ENCODE measurements at places on chromosomes 7 and 10.

DNA sequence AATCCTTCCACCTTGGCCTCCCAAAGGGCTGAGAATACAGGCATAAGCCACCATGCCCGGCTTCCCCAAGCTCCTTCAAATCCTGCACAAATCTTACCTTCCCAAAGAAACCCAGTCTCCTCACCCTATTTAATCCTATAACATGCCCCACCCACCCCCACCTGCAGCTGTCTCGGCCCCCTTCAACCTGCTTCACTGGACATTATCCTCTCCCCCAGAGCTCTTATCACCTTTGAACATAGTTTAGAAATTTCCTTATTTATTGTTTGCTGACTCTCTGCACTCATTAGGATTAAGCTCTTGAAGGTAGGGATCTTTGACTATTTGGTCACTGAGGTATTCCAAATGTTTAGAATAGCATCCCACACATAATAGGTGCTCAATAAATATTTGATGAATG lies 3.5 kb downstream of the ZNF467 start:
- no peak for DNase-seq

- DNase-seq: no peak
Measured at GRCh38 chr10:58356756-58357155, 21.9 kb downstream of the UBE2D1 start.

DNA sequence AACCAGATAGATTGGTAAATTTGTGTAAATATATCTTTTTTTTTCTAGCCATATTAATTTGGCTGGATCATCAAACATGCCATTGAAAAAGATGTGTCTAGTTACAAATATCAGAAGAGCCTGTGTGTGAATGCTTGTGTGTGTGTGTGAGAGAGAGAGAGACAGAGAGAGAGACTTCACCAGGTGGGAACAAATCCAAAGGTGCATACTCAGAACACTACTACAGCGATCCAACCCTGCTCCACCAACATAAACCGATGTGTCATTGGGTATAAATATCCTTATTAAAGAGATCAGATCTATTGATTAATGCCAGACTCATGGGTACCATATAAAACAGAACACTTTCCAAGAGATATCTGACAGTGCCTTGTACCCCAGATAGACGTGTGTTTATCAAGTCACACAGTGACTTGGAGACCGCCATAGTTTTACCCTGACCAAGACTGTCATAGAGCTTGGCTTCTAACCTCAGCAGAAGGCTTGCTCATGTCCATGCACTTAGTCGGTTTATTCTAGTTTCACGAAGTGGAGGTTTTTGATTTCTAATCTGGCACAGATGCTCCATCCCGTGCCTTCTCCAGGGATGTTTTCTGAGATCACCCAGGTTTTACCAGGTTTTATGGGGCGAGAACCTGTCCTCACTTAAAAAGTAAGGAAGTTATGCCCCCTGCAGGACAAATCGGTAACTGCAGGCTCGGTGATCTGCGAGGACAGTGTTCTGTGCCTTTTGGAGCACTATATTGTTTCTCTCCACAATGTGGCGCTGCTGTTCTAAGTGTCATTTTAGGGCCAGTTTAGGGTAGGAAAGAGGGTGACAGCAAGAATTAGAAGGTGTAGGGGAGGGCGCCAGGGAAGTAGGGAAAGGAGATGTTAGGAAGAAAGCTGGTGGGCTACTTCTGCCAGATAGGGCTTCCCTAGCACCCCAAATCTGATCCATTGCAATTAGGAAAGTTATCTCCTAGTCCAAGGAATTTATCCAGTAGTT lies 29.3 kb upstream of the WNT8B start:
- peak; percentile 92 for DNase-seq

DNA sequence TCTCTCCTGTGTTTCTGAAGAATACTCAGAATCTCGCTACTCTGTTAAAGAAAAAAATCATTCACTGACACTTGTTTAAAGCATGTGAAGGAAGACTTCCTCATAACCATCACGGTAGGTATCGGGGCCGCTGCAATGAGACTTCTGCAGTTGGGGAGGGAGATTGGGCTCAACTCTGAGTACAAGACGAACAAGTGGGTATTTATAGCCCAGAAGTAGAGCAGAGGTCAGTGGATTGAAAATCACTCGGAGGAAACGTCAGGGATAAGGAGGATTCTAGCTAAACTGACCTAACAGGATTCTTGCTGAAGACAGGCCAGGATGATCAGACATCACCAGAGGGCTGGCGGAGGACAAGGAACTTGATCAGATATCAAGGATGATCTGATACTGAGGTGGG lies 33.3 kb downstream of the ITPRIP start:
- DNase-seq: no peak

- no peak for DNase-seq
Measured at GRCh38 chr10:129744134-129745111, 219.7 kb downstream of the EBF3 start.

DNA sequence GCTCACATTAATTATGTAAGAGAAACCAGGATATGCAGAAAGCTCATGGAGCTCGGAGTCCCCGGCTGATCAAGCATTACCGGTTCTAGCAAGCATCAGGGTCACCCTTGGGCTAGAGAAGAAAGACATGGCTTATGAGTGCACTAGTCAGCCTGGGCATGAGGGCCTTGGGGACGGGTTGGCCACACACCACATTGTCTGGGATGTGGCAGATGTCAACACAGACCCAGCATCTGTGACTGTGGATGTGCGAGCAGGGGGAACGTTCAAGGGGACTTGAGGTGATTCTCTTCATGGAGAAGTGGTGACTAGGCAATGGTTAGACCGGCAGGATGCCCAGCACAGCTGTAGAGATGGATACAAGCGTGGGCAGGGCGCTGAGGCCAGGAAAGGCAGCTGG lies 13.7 kb downstream of the ZMIZ2 start:
- no peak for DNase-seq
